ENCODE measurements at places on chromosomes 2 and 18. TPM values are rescaled to one million over a fixed set of nuclear protein-coding genes. Genes with fewer than 3 reads are reported as not detected.

- no peak for DNase-seq
Measured at GRCh38 chr2:39150102-39150562, 29.3 kb upstream of the SOS1 start.

- no peak for DNase-seq
Measured at GRCh38 chr2:85889627-85890281, 964 bp upstream of the ST3GAL5 start.

- DNase-seq, result no peak
Measured at GRCh38 chr18:61922435-61922834, 29.6 kb upstream of the RNF152 start.

GRCh38 chr18:40452599-40452998 lies 1502.4 kb upstream of the PIK3C3 start:
- DNase-seq, result no peak

DNA sequence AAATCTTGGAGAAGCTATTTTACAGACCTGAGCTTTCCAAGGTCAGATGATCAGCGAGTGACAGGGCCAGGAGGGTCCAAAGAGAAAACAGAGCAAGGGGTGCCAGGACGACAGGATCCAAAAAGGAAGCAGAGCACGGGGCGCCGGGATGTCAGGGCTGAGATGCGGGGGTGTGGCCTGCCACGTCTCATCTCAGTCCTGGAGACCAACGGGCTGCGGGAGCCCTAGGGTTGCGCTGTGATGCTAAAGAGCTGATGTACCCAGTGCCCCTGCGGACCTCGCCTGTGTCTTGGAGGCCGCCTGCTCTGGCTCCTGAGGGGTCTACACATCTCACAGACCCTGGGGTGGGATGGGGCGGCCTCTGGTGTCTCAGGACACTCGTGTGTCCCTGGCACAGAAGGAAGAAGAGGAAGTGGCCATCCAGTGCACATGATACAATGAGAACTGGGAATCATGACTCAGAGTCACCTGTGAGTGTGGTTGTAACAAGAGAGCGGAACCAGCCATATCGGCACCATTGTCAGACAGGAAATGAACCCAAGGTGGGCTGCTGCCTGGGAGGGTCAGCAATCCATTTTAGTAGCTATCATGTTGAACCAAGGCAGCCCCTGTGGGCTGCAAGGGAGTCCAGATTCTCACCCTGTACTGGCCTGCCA lies 97.8 kb downstream of the MYT1L start:
- no peak for DNase-seq

GRCh38 chr2:128717758-128718710 lies 399.4 kb upstream of the HS6ST1 start:
- DNase-seq, result no peak

DNA sequence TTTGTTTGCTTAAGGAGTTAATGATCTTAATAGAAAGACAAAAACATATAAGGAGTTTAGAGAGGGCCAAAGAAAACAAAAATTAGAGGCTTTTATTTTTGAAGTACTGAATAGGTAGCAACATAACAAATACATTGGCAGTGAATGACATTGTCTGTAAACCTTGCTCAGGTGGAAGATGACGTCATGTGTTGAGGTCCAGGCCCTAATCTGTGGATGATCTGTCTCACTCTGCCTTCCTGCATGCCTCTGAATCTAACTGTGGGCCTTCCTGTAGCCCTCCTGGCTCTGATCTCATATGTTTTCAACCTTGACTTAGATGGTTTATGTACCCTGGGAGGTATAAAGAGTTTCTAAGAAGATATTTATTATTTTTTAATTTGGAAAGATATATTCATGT lies 58.1 kb upstream of the DYNAP start:
- DNase-seq, result no peak

- no peak for DNase-seq
Measured at GRCh38 chr2:210540900-210541289, 15.5 kb upstream of the CPS1 start.

GRCh38 chr18:46042571-46043123 lies 29.4 kb downstream of the PSTPIP2 start:
- no peak for DNase-seq

The TSPYL6 gene
- not detected for total RNA-seq

The CROCC2 gene
- not detected for total RNA-seq
